ENCODE measurements at places on chromosomes 6 and 20. TPM values are rescaled to one million over a fixed set of nuclear protein-coding genes. Genes with fewer than 3 reads are reported as not detected.

RNF144B gene
- total RNA-seq: 46.1 TPM

OR12D3 gene
- not detected for total RNA-seq

DNA sequence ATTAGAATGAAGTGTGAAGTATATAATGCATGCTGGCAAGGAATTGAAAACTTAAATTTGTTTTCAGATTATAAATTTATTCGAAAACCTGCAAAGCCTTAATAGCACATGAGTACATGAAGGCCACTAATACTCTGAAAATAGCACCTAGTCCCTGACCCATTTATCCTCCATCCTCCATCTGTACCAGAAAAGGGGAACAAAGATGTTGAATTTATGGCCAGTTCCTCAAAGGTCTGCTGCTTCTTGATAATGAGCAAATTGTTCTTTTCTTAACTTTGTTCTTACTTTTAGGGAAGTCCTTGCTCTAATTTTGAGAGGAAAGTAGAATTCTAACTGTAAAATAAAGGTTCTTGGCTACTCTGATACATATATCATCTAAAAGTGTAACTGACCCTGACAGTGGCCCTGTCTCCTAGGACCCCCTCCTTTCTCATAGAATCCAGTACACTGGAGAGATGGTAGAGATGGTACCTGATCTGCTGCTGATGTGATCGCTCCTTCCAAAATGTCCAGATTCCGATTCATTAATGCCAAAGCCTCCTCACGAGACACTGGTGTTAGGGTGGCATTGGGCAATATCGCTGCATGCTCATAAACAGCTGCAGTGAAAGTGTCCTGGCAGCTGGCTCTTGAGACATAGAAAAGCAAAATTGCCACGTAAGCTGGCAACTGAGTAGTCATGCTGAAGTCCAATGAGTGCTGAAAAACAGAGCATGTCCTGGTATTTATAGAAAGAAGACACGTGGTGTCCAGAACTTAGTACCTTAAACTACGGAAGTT is at the start of gene VNN1:
VNN1 (minus strand) TSS at position 704 of the 783 bp plus-strand sequence; CDS start at position 684, 20 bp downstream.
- DNase-seq: peak; percentile 77

DNA sequence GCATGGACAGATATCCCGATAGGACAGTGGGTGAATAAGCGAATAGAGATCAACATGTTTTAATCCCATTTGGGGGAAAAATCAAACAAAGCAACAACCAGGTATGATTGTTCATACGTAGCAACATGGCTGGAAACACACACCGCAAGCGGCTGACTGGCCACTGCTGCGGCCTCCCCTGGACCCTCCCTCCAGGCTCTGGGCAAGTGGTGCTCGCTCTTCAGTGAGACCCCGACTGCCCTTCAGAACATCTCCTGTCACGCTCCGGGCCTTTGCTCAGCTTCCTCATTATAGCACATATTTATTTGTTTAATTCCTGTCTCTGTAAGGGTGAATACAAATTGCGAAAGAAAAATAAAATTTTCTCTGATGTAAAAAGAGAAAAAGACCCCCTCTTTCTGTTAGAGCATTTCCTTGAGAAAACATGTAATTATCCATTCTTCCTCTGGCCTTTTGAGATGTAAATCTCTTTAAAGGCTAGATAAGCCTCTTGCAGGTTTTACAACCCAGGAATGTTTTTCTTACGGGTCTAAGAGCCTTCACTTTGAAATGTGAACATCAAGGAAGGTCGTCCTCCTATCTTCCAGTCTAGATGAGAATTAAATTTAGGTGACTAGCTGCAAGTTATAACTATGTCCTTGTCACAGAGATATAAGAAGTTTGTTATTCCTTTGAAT is 11.0 kb upstream of the FAM210B start:
- DNase-seq: no peak

DNA sequence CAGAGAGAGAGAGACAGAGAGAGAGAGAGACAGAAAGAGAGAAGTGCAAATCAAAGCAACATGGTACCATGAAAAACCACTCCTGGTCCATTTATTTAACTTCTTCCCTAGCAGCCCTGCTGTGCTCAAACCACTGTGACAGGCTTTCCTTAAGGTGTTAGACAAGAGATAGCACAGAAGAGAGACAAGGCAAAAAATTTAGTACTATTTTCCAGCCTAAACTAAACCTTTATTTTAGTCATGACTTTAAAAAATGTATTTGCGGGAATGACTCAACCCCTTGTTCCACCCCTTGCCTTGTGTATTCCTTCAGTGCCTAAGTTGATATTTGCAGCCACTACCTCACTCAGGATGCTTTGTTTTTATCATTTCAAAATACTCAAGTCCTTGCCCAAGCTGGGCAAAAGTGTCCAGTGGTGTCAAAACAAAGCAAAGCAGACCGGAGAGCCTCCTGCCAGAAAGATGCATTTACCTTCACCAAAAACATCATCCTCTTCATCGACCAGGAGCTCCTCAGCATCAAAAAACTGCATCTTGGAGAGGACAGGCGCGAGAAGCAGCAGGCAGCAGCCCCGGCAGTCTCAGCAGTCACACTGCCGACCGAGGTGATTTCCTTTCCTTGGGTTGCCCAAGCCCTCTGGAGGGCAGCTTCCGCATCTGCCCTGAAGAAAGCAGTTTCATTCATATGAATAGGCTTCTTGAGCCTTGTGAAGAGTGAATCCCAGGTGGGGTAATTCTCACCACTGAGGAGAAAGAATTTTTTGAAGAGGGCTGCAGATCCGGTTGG is at the start of gene RIPOR2:
RIPOR2 (minus strand) TSS at position 595 of the 787 bp plus-strand sequence; CDS start at position 533, 62 bp downstream.
- DNase-seq: peak; percentile 84

DNA sequence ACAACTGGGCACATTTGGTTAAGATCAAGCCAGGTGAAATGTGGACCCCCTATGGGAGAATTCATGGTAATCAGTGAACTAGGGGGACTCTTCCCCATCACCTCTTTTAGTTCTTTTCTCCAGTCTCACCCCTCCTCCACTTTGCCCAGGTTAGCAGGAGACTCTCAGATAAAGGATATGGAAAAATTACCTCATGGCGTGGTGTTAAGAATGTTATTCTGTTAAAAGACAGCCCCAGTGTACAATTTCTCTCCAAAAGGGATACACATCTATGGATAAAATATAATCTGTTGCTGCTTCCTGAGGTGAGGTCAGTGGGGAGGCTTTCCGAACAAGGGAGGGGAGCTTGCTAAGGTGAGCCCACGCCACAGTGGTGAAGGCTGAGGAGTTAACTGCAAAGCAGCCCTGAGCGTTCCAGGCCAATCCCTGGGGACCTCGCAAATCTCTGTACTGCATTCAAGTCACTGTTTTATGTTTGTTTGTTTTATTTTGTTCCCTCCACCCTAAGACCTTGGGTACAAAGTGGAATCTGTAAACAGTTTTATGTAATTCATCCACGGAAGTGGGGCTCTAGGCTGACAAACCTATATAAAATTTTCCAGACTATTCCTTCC is 52.0 kb downstream of the ADGRF1 start:
- no peak for DNase-seq

CAPN11 gene
- 0.55 TPM for total RNA-seq

DNA sequence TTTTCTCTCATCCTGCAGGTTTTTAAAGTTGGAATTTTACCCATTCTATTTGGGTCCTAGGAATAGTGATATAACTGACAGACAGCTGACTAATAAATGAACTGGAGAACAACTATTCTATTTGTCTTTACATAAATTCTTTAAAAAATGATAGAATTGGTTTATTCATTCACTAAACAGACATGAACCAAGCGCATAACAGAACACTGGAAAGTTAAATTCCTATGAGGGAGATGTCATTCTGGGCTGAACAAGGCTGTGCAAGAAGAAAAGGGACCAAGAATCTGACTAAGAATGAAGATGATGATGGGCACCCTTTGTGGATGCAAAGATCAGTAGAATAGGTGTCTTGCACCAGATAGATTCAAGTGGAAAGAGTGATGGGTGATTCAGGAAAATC is 256.3 kb upstream of the SASH1 start:
- DNase-seq: no peak

DSN1 gene
- total RNA-seq: 7.6 TPM

DNA sequence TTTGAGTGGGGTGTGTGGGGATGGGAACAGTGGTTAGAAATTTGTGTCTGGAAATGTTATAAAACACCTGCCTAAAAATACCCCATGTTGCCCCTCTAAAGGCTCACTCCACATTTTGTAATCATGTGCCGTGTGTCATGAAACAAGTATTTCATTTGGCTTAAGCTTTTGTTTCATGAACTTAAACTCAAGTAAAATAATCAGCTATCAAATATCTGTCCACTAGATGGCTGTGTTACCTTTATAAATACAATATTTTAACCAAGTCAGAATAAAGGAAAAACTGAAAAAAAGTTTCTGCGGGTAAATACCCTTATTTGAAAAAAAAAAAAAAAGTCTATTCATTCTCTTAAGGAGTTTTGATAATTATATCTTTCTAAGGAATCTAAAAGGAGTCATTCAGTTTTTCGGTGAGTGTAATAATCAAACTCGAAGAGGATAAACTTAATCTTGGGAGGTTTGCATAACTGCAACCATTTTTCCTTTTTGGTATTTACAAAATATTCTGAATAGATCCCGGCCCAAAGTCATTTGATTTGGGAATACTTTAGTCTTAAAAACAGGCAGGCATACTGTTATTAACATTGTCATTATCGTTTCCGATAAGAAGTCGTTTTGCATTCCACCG is 29.9 kb upstream of the MTRF1L start:
- no peak for DNase-seq

DNA sequence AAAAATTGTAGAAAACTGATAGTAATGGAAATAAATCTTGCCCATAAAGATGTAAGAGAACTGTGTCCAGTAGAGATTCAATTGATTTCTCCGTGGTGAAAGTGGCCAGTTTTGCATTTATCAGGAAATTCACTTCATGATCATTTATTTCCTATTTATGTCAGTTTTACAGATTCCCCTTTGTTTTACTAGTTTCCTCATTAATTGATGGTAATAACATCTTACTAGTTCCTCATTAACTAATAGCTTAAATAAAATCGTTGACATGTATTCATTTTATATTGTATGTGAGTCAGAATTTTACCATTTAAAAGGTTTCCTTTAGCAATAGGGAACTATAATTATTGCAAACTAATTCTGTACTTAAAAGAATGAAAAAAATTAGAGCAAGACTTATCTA is 99.8 kb upstream of the ADGRF1 start:
- DNase-seq: no peak

Data from upper lobe of left lung (tissue), 6 donors.